ENCODE measurements at places on chromosomes 2 and 18. TPM values are rescaled to one million over a fixed set of nuclear protein-coding genes. Genes with fewer than 3 reads are reported as not detected.

- no peaks in the 10 kb centered on the region for H3K36me3 ChIP-seq
- H3K27ac ChIP-seq = peak overlapping the region; percentile 64
- H3K27me3 ChIP-seq = no peaks in the 10 kb centered on the region
- peak; percentile 52 for DNase-seq
These were observed 103.7 kb upstream of the TAF1B start for GRCh38 chr2:9739531-9739964.

GRCh38 chr2:40202798-40203400 lies 249.0 kb downstream of the SLC8A1 start:
- peaks cover 17% of the 10 kb centered on the region for H3K4me1 ChIP-seq
- H3K27me3 ChIP-seq = no peaks in the 10 kb centered on the region
- no peak for DNase-seq

GRCh38 chr2:39528701-39529100 lies 91.6 kb upstream of the MAP4K3 start:
- H3K27ac ChIP-seq = no peak overlapping the region
- DNase-seq = no peak
- H3K27me3 ChIP-seq = no peaks in the 10 kb centered on the region
- no peaks in the 10 kb centered on the region for H3K4me1 ChIP-seq

DNA sequence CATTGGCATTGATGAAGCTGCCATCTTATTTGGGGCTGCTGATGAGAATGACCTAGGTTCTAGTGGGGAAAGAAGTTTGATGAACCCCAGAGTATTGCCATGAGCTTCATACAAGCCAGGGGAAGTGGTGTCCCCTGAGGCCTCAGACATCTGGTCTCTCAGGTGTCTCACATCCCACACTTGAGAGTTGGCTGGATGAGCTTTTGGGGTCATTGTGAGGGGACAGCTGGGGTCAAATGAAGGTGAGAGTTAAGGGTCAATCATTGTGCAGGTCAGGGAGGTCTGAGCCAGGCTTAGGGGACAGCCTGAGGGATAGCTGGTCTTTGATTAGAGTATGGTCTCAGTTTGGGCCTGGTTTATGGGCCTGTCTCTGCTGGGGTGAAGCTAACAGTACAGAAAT lies 336.5 kb downstream of the CYP26B1 start:
- H3K27ac ChIP-seq = no peak overlapping the region
- H3K27me3 ChIP-seq = no peaks in the 10 kb centered on the region
- no peaks in the 10 kb centered on the region for H3K36me3 ChIP-seq

DNA sequence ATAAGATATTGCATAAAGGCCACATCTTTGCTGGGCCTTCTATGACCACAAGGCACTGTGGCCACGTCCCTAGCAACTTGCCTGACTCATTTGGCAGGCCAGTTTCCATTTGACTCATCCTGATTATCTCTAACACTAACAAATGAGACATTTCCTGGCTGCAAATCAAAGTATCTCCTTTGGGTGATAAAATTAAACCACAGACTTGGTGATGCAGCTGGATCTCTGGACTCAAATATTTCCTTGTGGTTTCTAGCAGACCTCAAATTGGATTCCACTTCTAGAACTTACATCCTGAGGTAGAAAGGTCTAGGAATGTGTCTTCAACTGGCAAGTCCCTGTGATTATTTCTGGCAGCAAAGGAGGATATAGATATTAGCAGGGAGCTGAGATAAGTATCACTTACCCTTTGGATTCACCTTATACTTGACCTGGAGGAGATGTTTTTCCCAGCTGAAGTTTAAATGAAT lies 167.9 kb upstream of the NXPH2 start:
- no peak for DNase-seq
- no peaks in the 10 kb centered on the region for H3K4me1 ChIP-seq
- no peaks in the 10 kb centered on the region for H3K27me3 ChIP-seq
- H3K4me3 ChIP-seq = no peak overlapping the region
- no peak overlapping the region for H3K27ac ChIP-seq

Gene WDR75
- 24.8 TPM for total RNA-seq

Gene MOCOS
- not detected for total RNA-seq

- H3K4me3 ChIP-seq = no peak overlapping the region
- H3K27me3 ChIP-seq = no peaks in the 10 kb centered on the region
- H3K36me3 ChIP-seq = no peaks in the 10 kb centered on the region
- no peak overlapping the region for H3K27ac ChIP-seq
These were observed 62.0 kb upstream of the ATL2 start for GRCh38 chr2:38438883-38439612.

Gene RESP18
- not detected for total RNA-seq

GRCh38 chr18:69838620-69839411 lies 108.9 kb downstream of the CD226 start:
- no peak for DNase-seq
- no peak overlapping the region for H3K4me3 ChIP-seq
- H3K36me3 ChIP-seq = no peaks in the 10 kb centered on the region
- no peaks in the 10 kb centered on the region for H3K4me1 ChIP-seq
- no peaks in the 10 kb centered on the region for H3K27me3 ChIP-seq
- no peak overlapping the region for H3K27ac ChIP-seq

Gene CREG2
- total RNA-seq = not detected

- DNase-seq = no peak
- no peaks in the 10 kb centered on the region for H3K36me3 ChIP-seq
- H3K27me3 ChIP-seq = no peaks in the 10 kb centered on the region
These were observed 474.7 kb downstream of the MBD2 start for GRCh38 chr18:53749766-53750165.

DNA sequence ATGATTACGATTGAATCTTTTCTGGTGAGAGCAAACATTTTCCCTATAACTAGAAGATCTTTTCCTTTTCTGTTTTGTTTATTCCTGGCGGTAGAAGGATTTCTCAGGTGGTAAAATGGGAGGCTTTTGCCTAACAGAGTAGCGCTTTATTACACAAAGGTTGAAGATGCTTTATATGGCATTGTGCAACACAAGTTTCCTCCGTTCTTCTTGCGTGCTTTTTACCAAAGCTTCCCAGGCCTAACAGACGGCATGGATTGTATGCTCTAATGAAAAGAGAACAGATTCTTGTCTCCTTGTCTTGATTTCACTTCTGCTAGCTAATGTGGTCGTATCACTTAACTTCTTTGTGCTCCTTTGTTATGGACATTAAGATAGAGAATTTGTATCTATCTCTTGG lies 43.8 kb downstream of the MYO1B start:
- no peak overlapping the region for H3K27ac ChIP-seq
- no peak for DNase-seq
- no peaks in the 10 kb centered on the region for H3K27me3 ChIP-seq
- no peaks in the 10 kb centered on the region for H3K36me3 ChIP-seq

Gene PXDN
- 88.7 TPM for total RNA-seq

Gene BMP10
- not detected for total RNA-seq

GRCh38 chr2:47964722-47965434 lies 58.6 kb upstream of the FBXO11 start:
- no peak overlapping the region for H3K4me3 ChIP-seq
- no peaks in the 10 kb centered on the region for H3K4me1 ChIP-seq
- H3K36me3 ChIP-seq = no peaks in the 10 kb centered on the region
- no peak overlapping the region for H3K27ac ChIP-seq
- no peak for DNase-seq
- no peaks in the 10 kb centered on the region for H3K27me3 ChIP-seq

GRCh38 chr2:191015239-191015638 lies 1.3 kb upstream of the STAT1 start:
- no peaks in the 10 kb centered on the region for H3K36me3 ChIP-seq
- no peaks in the 10 kb centered on the region for H3K27me3 ChIP-seq
- DNase-seq = no peak
- no peak overlapping the region for H3K4me3 ChIP-seq

DNA sequence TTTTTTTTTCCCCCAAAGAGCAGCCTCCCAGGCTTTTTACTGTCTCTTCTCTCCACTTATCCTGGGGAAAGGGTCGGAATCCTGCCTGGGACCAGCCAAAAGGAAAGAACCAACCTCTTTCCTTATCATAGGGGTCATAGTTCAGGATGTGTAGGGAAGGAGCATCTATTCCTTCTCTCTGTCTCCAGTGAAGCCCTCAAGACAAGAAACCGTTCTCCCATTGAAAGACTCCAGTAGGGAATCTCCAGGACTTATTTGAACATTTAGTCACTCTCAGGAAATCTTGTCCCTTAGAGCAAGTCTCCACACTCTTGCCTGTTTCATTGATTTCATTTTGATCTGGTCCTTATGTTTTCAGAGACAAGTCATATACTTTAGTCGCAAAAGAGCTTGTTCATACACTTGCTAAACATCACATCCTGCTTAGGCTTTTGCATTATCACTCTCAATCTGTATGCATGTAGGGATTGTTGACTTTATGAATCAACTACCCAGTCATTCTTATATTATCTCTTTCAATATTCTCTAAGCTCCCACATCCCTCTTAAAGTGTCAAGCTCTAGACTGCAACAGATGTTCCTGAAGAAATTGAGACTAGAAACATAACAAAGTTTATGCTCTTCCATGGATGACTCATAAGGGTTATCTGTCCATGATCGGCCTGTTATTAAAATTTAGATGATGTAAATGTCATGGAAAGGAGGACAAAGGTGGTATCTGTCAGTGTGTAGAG lies 116.2 kb upstream of the ST6GAL2 start:
- no peaks in the 10 kb centered on the region for H3K4me1 ChIP-seq
- no peaks in the 10 kb centered on the region for H3K36me3 ChIP-seq
- H3K27ac ChIP-seq = no peak overlapping the region
- H3K4me3 ChIP-seq = no peak overlapping the region
- no peaks in the 10 kb centered on the region for H3K27me3 ChIP-seq

GRCh38 chr2:187009483-187010239 lies 160.7 kb upstream of the ZSWIM2 start:
- H3K4me1 ChIP-seq = no peaks in the 10 kb centered on the region
- H3K36me3 ChIP-seq = no peaks in the 10 kb centered on the region
- no peak overlapping the region for H3K27ac ChIP-seq
- no peak overlapping the region for H3K4me3 ChIP-seq
- no peaks in the 10 kb centered on the region for H3K27me3 ChIP-seq

DNA sequence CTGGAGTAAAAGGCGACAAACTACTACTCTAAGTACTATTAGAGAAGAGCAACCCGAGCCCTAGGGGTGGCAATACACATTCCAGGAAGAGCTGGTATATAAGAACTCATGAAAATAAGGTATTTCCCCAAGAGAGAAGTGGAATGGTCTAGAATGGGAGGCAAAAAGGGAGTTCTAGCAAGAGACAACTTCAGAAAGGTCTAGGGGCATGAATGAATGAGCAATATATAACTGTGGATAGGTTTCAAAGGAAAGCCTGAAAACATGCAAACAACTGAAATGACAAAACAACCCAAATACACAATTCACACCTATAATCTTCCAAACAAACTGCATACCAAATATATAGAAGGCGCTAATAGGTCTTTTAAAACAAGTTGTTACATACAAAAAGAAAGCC lies 22.2 kb downstream of the TRIP12 start:
- no peaks in the 10 kb centered on the region for H3K36me3 ChIP-seq
- no peaks in the 10 kb centered on the region for H3K27me3 ChIP-seq
- H3K4me1 ChIP-seq = no peaks in the 10 kb centered on the region
- no peak for DNase-seq

DNA sequence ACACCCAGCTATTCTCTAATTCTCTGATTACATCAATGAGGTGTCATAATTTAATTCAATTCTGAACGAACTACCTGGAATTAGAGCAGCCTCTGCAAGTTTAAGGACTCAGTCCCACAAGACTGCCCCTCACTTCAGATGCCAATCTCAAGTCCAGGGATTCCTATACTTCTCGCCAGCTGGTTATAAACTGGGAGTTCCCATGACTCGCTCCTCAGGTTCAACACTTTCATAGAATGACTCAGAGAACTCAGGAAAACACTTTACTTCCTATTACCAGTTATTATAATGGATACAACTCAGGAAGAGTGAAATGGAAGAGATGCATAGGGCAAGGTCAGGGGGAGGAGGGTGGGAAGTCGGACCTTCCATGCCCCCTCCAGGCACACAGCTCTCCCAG lies 112.3 kb upstream of the ATP5MC3 start:
- H3K27me3 ChIP-seq = no peaks in the 10 kb centered on the region
- H3K4me1 ChIP-seq = no peaks in the 10 kb centered on the region
- no peaks in the 10 kb centered on the region for H3K36me3 ChIP-seq
